ENCODE measurements at places on chromosomes 5 and 9. TPM values are rescaled to one million over a fixed set of nuclear protein-coding genes. Genes with fewer than 3 reads are reported as not detected.

ZDHHC11 gene
- under 0.01 TPM for total RNA-seq

GABRP gene
- total RNA-seq = not detected

FGF18 gene
- not detected for total RNA-seq

ELOVL7 gene
- not detected for total RNA-seq

C9orf50 gene
- not detected for total RNA-seq

KIAA0825 gene
- total RNA-seq = 2.5 TPM

WDR38 gene
- total RNA-seq = not detected

BTNL8 gene
- not detected for total RNA-seq

ANKRD18A gene
- total RNA-seq = not detected

FXN gene
- 8.9 TPM for total RNA-seq

SLC4A9 gene
- total RNA-seq = not detected

KIF27 gene
- 1.4 TPM for total RNA-seq

IRX4 gene
- not detected for total RNA-seq

RIGI gene
- total RNA-seq = 8.2 TPM

POU4F3 gene
- total RNA-seq = not detected

NDST1 gene
- total RNA-seq = 49.6 TPM

NPR3 gene
- total RNA-seq = 4.6 TPM

PLEKHG4B gene
- total RNA-seq = not detected

HTR1A gene
- total RNA-seq = not detected

MACIR gene
- 16.7 TPM for total RNA-seq

DOCK2 gene
- 15.6 TPM for total RNA-seq

PPP3R2 gene
- not detected for total RNA-seq

C5orf34 gene
- 3.7 TPM for total RNA-seq

TTLL11 gene
- total RNA-seq = 4.3 TPM

TIMD4 gene
- not detected for total RNA-seq

CCNI2 gene
- total RNA-seq = not detected

CARTPT gene
- total RNA-seq = not detected

ABCA1 gene
- total RNA-seq = 6.1 TPM

ECSCR gene
- not detected for total RNA-seq

ATOSB gene
- total RNA-seq = 19.6 TPM

ZNF169 gene
- total RNA-seq = 3.2 TPM

CMYA5 gene
- total RNA-seq = 0.89 TPM
